GM18507 (cell line): ENCODE measurements at places on chromosomes 4 and X.

- DNase-seq, result no peak
Observed at GRCh38 chr4:87227751-87228151, 7.3 kb upstream of the KLHL8 start.

GRCh38 chrX:45975633-45976032 is 569.6 kb downstream of the ZNF674 start:
- no peak for DNase-seq

DNA sequence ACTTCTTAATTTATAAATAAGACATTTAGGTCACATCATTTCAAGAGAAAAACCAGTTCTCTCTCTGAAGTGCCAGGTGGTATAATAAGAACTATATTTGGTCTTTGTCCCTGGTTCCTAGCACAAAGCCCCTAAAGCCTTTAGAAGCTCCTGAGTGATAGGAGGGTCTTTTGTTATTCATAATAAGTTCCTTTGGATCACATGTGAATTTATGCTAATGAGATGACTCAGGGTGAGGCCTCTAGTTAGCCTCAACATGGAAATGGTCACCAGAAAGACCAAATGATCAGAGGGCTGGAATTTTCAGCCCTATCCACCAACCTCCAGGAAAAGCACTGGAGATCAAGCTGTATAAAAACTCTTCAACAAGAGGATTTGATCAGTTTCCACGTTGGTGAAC is 68.1 kb upstream of the BLTP1 start:
- no peak for DNase-seq

GRCh38 chrX:31931225-31931624 is 859.4 kb upstream of the FTHL17 start:
- no peak for DNase-seq

GRCh38 chrX:49053223-49054072 is 5.4 kb upstream of the CCDC120 start:
- peak; percentile 44 for DNase-seq

DNA sequence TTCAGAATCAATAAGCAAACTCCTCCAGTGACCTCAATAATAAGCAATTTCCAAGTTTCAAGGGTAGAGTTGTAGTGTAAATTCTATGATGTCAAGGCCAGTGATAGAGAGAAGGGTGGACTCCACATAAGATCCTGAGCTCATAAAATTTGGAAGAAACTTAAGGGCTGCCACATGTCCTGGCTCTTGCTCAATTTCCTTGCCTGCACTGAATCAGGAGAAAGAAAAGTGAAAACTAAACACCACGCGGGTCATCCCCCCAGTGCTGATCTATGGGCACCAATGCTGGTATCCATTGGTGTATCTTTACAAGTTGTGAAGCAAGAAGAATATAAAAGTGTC is 392.0 kb upstream of the INTU start:
- no peak for DNase-seq
